ENCODE measurements at places on chromosomes 12 and 14.

- DNase-seq = no peak
Measured at GRCh38 chr12:131618303-131618658, 92.6 kb upstream of the SFSWAP start.

GRCh38 chr12:104823985-104824461, 134.1 kb downstream of the SLC41A2 start:
- DNase-seq = no peak

GRCh38 chr14:39228509-39229221, 5.0 kb upstream of the MIA2 start:
- no peak for DNase-seq

- DNase-seq = no peak
Measured at GRCh38 chr12:75951399-75952278, 79.9 kb downstream of the PHLDA1 start.

DNA sequence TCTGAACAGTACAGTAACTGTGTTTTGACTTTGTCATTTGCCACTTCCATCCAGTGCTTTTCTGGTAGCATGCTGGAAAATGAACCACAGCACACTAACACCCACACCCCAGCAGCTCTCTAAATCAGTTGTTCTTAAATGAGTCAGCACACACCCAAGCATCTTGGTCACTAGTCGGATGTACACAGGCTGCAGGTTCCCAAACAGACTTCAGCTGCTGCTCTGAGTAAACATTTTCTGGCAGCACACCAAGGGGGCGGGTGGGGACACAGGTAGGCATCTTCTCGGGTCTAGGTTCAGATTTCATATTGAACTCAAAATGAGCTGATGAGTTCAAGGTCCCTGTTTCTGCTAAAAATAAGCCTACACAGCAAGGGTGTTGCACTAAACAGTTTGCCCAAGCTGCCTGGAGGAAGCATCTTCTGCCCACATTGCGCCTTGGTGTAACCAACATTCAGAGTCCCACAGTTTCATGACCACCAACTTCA, 39.8 kb downstream of the IFNG start:
- DNase-seq = peak; percentile 51

DNA sequence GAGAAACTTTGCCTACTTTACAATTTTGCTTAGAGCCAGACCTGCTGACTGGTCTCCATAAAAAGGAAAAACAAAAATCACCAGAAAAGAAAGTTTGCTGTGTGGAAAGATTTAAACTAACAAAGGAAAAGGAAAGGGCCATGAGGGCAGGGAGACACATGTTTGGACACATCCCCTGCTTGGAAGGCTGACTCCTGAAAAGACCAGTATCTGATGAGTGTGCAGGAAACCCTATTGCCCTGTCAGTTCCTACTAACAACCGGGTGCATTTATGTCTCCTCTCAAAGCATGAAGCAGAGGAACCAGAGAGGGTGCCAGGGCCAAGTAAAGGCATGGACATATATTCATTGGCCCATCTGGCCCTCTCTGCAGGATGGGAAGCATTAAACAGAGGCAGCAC, 7.0 kb upstream of the STAB2 start:
- no peak for DNase-seq

DNA sequence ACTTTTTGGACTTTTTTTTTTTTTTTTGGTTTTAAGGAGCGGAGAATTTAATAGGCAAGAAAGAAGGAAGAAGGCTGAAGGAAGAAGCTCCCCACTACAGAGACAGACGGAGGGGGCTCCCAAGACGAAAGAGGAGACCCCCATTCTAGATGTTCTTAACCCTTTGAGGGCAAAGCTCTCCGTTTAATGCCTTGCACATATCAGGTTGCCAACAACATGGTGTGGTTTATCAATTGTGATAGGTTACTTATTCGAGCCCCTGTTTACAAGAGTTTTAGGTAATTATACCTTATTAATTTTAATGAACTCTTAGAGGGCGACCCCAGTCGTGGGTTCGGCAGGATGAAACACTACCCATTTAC, 1.2 kb upstream of the FBXO33 start:
- DNase-seq = no peak

DNA sequence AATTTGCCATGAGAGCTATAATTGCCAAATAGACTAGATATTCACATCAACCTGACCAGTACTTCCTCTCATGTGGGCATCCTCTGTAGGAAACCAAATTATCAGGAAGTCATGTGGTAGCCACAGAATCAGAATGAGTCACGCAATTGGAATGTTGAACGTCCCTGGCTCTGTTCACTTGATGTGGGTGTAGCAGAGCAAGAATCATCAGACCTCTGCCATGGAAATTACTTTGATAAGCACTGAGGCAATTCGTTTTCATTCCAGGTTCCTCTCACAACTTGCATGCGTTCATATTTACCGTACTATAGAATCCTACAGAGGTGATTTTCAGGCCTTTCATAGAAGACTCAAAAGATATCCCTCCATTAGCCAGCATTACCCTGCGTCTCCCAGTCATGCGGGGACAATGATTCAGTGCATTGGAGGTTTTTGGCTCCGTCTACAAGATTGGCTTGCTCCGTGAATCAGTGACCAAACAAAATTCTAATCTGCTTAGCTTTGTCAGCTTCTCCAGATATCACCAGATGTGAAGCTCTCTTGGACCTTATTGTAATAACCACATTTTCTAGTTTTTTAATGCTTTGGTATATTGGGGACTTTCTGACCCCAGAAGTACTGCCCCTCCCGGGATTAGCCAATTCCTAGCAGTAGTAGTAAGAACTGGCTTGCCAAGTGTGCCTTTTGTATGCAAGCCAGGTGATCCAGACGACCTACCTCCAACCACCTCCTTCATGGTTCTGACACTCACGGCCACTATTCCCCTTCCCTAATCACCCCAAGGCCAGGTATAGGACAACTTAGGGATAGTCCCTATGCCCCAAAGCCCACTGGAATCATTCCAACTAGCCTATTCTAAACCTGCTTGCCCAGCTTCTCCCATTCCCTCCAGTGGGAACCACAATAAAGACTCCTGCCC, 133.4 kb downstream of the KICS2 start:
- no peak for DNase-seq

- no peak for DNase-seq
Measured at GRCh38 chr12:83086023-83086422, 399.3 kb downstream of the TMTC2 start.

DNA sequence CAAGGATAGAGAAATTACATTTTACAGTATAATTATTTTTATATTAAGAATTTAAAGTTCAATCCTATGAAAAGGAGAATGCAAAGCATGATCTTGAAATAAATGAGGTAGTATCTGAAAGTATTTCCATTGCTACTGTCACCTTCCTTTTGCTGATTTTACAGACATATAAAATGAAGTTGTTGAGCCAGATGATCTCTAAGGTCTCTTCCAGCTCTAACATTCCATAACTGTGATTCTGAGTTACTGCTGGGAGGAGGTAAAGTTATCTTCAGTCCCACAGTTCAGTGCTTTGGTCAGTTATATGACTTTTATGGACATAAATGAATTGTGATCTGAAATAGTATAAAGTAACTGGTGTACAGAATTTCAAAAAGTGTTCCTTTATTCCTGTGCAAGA, 52.8 kb downstream of the SLC38A6 start:
- DNase-seq = no peak

GRCh38 chr12:84124211-84124610, 788.4 kb downstream of the SLC6A15 start:
- DNase-seq = no peak

- no peak for DNase-seq
Measured at GRCh38 chr14:105287249-105288102, 13.3 kb downstream of the BRF1 start.

DNA sequence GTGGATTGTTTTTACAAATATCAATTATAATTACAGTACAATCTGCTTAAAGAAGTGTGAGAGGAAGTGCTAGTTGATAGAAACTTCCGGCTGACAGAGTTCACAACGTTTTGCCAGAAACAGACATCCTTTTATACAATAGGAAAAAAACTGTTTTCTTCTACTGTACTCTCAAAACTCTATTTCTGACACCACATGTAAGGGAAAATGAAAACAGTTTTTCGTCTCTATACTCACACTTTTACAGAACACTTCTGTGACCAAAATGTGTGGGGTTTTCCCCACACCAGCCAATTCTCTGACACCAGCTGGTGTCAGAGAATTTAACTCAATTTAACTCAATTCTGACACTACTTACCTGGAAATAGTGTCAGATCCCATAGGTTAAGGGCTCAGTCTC, 24.2 kb upstream of the HIF1A start:
- peak; percentile 49 for DNase-seq

- no peak for DNase-seq
Measured at GRCh38 chr12:108720757-108721514, 10.4 kb downstream of the CORO1C start.

GRCh38 chr14:68947802-68948201, 31.3 kb downstream of the ACTN1 start:
- no peak for DNase-seq

- DNase-seq = peak; percentile 68
Measured at GRCh38 chr12:54378796-54379397, 5.6 kb downstream of the ZNF385A start.

DNA sequence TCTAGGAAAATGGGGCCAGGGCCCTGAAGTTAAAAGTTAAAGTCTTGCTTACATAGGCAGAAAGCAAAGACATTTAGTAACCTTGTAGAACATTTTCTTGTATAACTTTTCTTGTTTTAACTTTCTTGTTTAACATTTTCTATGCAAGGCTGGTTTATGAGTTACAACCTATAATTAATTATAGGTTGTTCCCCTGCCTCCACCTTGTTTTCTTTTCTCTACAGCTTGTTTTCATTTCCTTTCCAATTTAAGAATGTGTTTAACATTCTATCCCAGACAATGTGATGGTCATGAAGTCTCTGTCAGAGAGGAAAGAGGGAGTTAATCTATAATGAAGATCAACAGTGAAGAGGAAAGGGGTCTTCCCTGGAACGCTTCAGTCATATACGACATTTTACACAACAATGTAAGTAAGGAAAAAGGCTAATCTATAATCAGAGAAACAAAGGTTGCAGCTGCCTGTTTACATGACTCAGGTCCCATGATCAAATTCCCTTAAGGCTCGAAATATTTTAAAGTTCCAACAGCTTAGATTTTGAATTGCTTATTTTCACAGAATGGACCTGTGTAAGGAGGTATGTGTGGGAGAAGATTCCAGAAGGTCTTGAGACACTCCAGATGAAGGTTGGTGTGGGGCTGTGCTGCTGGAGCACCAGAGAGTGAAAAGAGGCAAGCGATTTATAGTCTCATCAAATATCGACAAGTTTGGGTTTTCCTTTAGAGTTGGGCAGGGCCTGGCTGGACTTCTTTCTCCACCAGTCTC, 34.2 kb upstream of the TCL1B start:
- DNase-seq = no peak

GRCh38 chr12:128813883-128814282, 9.9 kb downstream of the SLC15A4 start:
- no peak for DNase-seq

DNA sequence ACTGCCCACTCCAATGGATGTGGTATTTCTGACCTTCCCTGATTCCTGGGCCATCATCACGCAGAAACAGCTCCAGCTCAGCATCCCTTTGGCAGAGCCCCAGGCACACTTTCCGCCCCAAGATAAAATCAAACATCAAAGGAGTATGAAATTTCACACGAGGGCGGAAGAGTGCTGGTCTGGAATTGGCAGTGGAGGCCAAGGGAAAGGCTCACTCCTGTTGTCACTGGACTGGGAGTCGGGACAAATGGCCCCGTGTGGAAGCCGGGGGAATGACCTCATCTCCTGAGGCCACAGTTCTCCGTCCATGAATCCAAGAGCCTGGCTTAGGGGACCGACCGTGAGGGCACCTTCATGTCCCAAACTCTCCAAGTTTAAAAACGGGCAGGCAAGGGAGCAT, 40.9 kb downstream of the FZD10 start:
- no peak for DNase-seq

DNA sequence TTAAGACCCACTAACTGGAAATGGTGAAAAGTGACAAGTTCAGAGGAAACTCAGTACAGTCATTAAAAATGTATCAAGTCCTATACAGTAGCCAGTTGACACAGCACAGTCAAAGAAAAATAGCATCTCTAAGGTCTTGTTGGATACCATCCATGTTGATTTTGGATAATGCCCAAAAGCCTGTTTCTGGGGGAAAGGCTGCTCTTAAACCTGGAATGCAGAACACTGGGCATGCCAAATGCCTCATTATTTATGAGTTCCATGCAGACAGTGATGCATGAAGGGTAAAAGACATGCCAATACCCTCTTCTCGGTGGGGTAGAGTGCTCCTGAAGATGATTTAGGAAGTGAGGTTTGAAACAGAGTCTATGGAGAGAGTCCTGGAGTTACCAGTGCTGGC, 29.6 kb downstream of the KCNK13 start:
- DNase-seq = no peak

DNA sequence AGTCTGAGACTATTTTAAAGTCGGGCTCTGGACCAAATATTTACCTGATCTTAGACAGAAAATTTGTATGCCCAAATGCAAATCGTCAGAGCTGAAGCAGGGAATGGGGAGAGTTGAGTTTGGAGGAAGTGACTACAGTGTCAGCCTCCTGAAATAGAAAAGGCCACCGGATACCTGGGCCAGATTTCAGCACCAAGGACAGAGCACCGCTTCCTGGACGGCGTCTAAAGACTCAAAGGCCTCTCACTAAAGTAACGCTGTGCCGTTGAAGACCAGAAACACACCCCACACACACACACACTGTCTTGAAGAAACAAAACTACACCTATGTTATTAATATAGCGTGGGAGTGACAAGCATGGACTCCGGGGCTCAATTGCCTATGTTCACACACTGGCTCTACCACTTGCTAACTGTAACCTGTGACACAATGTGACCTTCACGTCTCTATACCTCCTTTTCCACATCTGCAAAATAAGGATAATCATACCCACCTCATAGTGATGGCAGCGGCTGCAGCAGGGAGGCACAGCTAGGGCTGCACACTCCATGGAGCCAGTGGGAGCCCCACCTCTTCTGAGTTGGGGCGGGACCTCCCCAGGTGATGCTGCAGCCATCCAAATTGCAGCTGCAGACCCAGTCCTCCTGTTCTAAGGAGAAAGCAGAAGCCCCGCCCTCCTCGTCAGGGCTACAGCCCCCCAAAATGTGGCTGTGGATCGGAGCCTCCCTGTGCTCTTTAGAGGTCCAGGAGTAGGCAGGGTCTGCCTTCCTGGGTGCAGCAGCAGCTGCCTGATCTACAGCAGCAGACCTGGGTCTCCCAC, 35.6 kb downstream of the KRT76 start:
- DNase-seq = peak; percentile 61

- DNase-seq = no peak
Measured at GRCh38 chr12:46073321-46073720, 82.9 kb upstream of the SCAF11 start.
